ENCODE measurements at places on chromosomes 3 and 15.

DNA sequence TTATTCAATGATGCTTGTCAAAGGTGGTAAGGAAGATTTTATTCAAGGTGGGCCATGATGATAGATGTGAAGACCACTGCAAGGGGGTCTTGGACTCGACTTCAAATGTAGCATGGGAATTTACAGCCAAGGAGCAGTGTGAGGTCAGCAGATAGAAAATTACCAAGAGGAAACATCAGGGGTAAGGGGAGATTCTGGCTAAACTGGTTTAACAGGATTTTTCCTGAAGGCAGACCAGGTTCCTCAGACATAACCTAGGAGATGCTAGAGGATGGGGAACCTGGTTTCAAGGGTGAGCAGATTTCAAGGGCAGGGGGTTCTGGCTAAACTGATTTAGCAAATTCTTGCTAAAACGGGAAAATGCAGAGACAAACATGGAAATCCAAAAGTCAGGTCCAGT is 464.9 kb downstream of the TAFA4 start:
- no peak for ATAC-seq

- peak; percentile 41 for ATAC-seq
These were observed 164.8 kb downstream of the ERC2 start for GRCh38 chr3:56303487-56303886.

GRCh38 chr3:71304684-71305083 is 278.8 kb downstream of the FOXP1 start:
- ATAC-seq = peak; percentile 48

- ATAC-seq = no peak
These were observed 451.8 kb upstream of the IL12A start for GRCh38 chr3:159536876-159537275.

DNA sequence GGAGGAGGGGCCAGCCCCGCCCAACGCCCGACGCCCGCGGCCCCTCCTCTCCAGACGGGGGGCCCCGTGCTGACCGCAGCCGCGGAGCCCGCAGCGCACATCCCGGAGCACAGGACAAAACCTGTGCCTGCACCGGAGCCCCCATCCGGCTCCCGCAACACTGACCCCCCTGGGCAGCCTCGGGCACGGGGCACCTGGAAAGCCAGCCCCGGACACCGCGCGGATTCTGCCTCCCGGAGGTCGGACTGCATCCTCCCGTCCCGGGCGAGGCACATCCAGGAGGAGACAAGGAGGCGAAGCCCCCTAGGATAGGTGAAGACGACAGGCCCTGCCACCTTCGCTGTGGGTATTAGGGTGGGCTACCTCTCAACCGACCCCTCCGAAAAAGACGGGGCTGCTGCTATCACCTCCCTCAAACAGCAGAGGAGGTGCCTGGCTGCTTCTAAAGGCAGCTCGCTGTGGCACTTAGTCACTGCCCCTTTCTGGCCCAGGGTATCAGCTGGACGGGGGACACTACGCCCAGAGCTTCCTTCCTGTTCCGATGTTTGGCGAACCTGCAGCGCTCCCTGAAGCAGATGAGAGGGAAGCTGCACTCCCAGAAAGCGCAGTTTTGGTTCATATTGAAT is 10.6 kb downstream of the XXYLT1 start:
- ATAC-seq = peak; percentile 16
